ENCODE measurements at places on chromosomes 1 and 21.

DNA sequence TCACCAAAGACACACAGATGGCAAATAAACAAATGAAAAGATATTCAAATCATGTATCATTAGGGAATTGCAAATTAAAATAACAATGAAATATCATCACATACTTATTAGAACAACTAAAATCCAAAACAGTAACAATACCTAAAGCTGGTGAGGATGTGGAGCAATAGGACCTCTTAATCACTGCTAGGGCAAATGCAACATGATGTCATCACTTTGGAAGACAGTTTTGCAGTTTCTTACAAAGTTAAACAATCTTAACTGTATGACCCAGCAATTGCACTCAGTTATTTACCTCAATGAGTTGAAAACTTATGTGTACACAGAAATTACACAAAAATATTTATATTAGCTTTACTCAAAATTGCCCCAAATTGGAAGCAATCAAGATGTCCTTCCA lies 47.3 kb downstream of the SELENOF start:
- no peak for DNase-seq

GRCh38 chr1:154431586-154432373 lies 26.6 kb downstream of the IL6R start:
- no peak for DNase-seq

DNA sequence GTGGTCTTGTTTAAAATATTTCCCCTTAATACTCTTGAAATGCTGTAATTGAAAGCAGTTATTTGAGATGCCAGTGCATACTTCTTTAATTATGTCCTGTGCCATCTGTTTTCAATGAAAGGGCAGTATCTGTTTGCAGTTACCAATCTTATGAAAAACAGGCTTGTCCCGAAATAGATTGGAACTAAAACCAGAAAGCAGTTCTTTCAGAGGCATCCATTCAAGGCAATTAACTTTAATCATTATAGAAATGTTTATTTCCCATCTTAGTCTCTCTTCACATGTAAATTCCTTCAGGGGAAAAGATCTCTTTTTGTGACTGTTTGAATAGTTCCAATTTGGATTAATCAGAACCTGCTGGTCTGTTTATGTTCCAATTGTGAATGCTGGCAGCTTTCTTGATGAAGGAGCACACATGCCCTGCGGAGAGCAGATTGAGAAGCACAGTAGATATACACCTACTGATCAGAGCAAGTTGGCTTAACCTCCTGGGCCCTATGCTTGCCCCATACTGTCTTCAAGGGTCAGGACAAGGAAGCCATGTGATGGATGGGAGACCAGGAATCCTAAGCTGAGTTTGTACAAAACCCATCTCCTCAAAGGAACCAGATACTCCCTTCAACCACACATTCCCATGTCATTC lies 41.6 kb upstream of the MROH9 start:
- no peak for DNase-seq

- DNase-seq = no peak
These were observed 12.0 kb upstream of the DUSP12 start for GRCh38 chr1:161737625-161738024.

DNA sequence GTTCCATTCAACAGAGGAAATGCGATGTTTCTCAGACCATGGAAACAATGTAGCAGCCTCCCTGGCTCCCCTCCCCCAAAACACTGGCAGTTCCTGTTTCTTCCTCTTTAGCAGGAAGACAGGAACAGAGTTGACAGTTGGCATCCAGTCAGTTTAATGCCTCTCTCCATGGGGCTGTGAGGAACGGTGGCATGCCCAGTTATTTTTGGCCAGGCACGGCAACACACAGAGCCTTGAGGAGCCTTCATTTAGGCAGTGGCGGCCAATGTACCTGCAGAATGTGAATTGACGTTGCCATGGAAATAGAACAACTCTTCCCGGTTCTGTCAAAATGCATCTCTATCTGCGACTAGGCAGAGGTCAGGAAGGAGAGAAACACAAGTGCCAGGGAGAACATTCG lies 330.6 kb downstream of the DSCAM start:
- no peak for DNase-seq

- no peak for DNase-seq
These were observed 2.5 kb downstream of the FNDC10 start for GRCh38 chr1:1597275-1597930.

DNA sequence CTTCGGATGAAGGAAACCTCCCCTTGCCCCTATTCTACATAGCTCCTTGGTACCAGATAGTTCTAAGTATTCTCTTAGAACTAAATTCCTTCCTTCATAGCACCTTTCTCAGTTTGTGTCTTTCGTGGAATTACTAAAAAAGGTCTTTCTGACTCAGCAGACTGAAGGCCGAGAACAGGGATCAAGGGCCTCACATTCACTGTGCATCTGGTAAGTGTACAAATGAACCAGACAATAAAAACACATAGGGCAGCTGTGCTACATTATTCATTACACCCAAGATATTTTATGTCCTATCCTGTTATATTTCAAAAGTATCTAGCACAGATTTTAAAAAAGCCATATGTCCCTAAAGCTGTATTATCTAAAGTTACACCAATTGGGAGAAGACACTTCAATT lies 62.9 kb upstream of the HP1BP3 start:
- DNase-seq = no peak

DNA sequence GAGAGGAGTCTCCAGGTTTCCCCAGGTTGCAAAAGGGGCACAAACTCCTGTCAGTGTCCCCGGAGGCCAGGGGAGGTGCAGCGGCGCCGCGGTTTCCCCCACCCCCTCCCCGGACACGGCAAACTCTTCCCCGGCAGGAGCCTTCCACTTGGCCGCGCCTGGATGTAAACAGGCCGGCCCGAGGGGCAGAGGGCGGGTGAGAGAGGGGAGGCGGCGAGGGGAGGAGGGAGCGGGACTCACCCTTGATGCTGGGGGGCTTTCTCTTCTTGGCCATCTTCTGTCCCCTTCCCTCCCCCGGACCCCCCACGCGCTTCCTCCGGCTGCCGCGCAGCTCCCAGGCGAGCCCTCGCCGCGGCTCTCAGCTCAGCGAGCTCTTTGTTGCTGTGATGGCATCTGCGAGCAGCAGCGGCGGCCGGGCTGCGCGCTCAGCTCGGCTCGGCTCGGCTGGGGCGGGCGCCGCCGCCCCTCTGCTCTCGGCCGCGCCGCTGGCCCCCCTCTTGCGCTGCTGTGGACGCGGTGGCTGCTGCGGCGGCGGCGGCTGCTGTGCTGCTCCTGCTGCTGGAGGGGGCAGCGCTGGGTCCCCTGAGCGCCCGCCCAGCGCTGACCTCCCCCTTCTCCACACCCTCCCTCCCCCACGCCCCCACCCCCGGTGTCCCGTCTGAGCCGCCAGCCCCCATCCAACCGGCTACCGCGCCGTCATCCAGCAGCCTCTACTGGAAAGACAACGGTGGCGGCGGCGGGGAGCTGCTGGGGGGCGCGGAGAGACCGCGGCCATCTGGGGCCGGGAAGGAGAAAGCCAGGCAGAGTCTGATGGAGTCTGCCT lies 4.9 kb upstream of the SLC44A5 start:
- DNase-seq = no peak

GRCh38 chr1:178733972-178734371 lies 8.9 kb downstream of the RALGPS2 start:
- no peak for DNase-seq

DNA sequence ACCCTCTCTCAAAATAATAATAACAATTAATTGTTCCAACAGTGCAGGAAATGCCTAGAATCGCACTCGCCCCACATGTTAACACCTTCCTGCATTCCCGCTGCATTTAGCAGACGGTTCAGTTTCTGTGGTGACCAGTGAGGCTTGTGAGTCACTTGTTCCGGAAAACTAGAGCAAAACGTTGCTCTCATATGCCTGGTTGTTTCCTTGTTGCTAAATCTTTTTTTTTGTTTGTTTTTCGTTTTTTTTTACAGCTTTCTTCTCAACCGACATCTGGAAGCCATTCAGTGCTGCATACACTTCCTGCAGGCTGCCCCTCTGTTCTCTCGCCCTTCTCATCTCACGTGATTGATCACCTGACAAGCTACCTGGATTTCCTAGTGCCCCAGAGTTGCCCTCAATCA lies 56.9 kb upstream of the TMPRSS2 start:
- no peak for DNase-seq

DNA sequence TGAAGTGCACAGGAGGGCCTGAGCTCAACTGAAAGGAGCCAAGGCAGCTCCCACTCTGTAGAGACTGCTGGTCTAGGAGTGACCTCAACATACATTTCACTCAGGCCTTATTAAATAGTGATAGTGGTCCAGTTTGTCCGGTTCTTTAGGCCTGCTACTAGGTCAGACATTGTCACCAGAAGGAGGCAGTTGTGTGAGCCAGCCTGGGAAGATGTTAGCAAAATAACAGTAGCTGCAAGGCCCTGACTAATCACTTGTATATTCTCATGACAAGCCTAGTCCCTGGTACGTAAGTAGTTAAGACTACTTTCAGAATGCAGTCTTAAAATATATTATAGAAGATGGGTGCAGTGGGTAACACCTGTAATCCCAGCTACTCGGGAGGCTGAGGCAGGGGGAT lies 264.0 kb upstream of the CAMK1G start:
- DNase-seq = no peak

GRCh38 chr21:30590297-30590696 lies at the start of gene KRTAP22-2:
Gene KRTAP22-2, minus strand, starts transcription at chr21:30590397.
- DNase-seq = no peak

GRCh38 chr1:37481289-37482003 lies 7.1 kb downstream of the ZC3H12A start:
- DNase-seq = no peak

- peak; percentile 55 for DNase-seq
These were observed 81.0 kb downstream of the MAN1C1 start for GRCh38 chr1:25697435-25698217.

- DNase-seq = no peak
These were observed 15.3 kb downstream of the PYCR2 start for GRCh38 chr1:225908773-225909172.

DNA sequence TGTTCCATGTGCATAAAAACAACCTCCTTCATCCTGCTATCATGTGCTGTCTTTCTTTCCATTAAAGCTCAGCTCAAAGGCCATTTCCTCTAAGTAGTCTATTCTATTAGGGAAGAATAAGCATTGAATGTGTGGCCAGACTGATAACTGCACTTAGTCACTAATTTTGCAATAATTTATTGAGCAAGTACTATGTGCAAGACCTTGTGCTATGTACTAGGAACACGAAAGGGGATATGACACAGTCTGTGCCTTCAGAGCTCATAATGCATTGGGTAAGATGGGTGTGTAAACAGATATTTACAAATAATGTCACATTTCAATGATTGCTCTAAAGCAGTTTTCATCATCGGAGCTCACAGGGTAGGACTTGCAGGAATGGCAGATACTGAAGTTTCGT lies 54.2 kb downstream of the NMNAT2 start:
- no peak for DNase-seq
